ENCODE measurements at places on chromosomes 5 and 9. TPM values are rescaled to one million over a fixed set of nuclear protein-coding genes. Genes with fewer than 3 reads are reported as not detected.

TICAM2 gene
- total RNA-seq, result 5.9 TPM

ELAVL2 gene
- 0.40 TPM for total RNA-seq

ZDHHC11 gene
- 4.9 TPM for total RNA-seq

NR2F1 gene
- 181 TPM for total RNA-seq

STKLD1 gene
- 2.6 TPM for total RNA-seq

PAEP gene
- not detected for total RNA-seq

MYMK gene
- not detected for total RNA-seq

EGR1 gene
- 137 TPM for total RNA-seq

- no peak for DNase-seq
These were observed 10.7 kb downstream of the PRRT1B start for GRCh38 chr9:131555841-131556673.

DNA sequence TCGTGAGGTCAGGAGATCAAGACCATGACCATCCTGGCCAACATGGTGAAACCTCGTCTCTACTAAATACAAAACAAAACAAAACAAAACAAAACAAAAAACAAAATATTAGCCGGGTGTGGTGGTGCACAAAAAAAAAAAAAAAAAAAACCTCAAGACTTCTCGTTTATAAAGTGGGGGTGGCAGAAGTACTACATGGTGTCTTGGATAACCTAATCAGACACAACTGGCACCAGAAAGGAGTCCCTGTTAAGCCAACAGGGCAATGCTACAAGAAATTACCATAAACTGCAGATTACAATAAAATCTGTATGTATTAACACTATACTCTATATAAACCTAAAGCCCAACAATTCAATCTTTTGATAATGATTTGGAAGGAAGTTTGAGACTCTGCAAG, 50.0 kb downstream of the SERINC5 start:
- no peak for DNase-seq

GRCh38 chr9:130610862-130611707, 31.7 kb downstream of the FUBP3 start:
- no peak for DNase-seq

GRCh38 chr9:13186091-13186490, 93.4 kb downstream of the MPDZ start:
- no peak for DNase-seq

DNA sequence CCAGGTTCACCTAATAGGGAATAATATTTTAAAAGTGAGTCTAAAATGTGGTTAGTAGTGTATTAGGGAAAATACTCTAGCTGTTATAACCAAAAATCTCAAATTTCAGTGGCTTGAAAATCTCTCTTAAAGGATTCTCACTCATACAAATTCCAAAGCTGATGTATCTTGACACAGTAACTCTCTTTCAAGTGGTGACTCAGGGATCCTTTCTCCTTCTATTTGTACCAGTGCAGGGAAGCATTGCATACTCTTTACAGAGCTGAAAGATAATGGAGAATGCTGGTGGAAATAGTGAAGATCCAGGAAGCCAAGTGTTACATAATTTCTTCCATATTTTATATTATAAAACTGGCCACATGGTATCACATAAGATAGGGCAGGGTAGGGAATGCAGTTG, 560.2 kb upstream of the CDH9 start:
- no peak for DNase-seq

DNA sequence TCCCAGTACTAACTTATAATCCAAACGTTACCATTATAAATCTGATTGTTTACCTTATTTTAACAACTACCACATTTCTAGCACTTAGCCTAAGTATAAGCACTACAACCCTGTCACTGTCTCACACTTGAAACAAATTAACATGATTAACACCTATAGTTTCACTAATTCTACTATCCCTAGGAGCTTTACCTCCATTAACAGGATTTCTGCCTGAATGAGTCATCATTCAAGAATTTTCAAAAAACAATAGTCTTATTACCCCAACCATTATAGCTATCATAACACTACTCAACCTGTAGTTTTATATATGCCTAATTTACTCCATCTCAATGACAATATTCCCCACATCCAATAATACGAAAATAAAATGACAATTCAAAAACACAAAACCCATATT, 89.6 kb downstream of the INSL6 start:
- no peak for DNase-seq

DNA sequence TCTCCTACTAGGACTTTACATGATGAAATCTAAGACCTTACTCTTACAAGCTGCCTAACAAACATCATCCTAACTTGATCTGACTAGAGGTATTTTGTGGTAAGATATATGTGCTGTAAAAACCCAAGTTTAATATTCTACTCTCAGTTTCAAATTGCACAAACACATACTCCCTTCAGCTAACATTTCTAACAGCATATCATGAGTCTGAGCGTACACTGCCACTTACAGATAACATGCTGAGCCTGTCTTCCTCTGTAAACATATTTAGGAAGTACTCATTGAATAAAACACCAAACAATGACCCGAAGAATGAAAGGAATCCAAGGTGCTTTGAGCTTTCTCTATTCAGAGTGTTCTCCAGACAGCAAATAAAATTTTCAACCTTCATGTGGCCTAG, 7.9 kb upstream of the ESM1 start:
- no peak for DNase-seq

DNA sequence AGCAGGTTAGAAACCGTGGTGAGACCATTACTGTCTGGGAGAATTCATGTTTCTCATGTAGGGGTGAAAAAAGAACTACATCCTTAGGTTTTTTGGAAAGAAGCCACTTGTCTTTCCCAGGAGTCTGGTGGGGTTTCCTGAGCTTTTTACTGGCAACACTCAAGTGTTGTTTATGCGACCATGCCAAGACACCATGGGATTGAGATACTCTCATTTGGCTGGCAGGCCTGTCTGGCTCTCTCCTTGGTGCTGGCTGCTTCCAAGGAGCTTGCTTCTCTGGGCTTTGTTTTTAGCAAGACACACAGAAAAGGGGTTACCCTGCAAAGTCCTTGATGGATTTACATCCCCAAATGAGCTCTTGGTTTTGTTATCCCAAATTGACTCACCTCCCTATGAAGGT, 80.9 kb upstream of the ISL1 start:
- no peak for DNase-seq

DNA sequence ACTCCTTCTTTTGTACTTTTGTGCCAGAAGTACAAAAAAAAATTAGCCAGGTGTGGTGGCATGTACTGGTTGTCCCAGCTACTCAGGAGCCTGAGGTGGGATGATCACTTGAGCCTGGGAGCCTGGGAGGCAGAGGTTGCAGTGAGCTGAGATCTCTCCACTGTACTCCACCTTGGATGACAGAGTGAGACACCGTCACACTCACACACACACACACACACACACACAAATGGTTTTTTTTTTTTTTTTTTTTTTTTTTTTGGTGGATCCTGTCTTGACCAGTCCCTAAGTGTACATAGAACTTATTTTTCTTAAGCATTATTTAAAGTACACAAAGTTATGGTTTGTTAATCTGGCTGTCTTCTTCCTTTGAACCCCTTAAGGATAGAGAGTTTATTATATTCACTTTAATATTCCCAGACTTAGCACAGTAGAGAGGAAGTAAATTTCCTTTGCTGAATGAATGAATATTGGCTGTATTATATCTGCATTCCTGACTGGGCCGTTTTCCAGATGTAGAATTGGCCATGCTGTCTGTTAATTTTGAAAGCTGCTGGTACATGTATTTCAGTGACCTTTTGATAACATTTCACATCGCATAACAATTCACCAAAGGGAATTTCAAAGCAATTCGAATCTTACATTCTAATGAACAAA, 429.0 kb upstream of the ZNF608 start:
- no peak for DNase-seq

DNA sequence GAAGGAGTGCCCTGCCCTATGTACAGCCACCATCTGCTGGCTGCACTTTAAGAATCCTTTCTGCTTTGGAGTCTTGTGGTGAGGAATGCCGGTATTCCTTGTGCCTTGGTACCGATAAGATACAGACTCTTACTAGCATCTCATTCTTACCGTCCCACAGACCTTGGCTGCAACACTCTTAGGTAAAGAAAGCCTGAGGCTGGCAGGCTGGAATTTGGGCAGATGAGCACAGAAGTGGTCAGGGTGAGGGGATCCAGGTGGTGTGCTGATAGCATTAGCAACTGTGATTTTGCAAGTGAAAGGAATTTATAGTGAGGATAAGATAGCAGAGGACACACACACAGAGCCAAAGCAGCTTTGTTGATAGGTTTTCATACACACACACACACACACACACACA, 198.1 kb downstream of the ENC1 start:
- DNase-seq, result no peak

DNA sequence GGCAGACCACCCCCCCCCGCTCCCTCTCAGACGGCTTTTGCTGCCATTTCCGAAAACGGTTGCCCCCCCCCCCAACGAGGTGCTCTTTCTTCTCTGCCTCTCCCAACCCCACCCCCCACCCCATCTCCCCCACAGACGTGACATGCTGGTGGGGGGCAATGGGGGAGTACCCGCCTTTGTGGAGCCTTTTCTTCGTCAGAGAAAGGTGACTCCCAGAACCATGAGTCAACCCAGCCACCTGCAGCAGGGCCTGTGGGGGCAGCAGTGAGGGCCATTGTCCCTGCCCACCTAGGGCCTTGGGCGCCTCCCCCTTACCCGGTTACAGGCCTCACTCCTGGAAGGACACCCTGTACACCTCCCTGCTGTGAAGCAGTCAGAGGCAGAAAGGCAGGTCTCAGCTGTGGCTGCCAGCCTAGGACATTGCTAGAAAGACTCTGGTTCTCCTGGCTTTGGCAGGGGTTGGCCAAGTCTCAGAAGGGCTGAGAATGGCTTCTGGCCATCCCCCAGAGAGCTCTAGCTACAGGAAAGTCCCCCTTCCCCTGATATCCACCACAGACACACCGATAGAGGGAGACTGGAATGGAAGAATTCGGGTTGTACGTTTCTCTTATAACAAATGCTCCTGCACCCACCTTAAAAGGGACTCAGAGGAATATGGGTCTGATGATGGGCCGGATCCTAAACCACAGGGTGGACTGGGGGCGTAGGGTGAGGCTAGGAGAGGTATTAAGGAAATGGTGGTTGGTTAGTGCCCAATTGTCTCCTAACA, 2.2 kb downstream of the DNAJB5 start:
- no peak for DNase-seq

DNA sequence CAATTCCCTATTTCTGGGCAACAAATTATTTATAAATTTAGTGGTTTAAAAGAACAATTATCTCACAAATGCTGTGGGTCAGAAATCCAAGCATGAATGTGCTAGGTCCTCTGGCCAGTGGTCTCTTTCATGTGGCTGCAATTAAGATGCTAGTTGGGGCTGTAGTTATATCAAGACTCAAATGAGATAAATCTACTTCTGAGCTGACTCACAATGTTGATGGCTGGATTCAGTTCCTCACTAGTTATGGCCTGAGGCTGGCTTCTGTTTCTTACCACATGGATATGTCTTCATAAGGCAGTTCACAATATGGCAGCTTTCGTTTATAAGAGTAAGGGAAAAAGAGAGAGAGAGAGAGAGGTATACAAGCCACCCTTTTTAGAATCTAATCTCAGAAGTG, 717.0 kb downstream of the PRELID2 start:
- DNase-seq, result no peak

DNA sequence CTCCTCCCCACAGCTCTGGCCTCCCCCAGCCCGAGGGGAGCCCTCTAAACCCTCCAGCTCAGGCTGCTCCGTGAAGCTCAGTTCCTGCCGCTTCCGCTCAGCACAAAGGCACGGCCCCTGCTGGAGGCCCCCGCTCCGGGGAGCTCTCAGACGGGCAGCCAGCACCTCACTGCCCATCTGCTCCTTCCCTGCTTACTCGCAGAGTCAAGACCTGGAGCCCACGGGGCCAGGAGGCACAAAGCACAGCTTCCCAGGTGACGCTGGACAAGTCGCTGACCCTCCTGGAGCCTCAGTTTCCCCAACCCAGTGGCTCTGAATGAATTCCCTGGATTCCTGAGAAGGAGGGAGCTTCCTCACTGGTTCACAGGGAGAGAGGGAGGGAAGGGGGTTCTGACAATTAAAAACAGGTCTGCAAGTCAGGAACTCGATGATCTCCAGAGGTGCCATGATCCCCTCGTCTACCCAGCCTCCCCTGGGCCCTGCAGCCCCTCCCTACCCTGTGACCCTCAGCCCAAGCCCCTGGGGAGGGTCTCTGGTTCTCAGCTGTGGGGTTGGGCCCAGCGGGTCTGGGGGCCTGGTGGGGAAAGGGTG, 36.2 kb downstream of the VAV2 start:
- no peak for DNase-seq

- DNase-seq, result no peak
These were observed 672.8 kb downstream of the ACTL7B start for GRCh38 chr9:108182950-108183381.

GRCh38 chr5:67090593-67090992, 106.0 kb downstream of the CD180 start:
- DNase-seq, result no peak

- no peak for DNase-seq
These were observed 30.4 kb downstream of the GABBR2 start for GRCh38 chr9:98678244-98678842.

DNA sequence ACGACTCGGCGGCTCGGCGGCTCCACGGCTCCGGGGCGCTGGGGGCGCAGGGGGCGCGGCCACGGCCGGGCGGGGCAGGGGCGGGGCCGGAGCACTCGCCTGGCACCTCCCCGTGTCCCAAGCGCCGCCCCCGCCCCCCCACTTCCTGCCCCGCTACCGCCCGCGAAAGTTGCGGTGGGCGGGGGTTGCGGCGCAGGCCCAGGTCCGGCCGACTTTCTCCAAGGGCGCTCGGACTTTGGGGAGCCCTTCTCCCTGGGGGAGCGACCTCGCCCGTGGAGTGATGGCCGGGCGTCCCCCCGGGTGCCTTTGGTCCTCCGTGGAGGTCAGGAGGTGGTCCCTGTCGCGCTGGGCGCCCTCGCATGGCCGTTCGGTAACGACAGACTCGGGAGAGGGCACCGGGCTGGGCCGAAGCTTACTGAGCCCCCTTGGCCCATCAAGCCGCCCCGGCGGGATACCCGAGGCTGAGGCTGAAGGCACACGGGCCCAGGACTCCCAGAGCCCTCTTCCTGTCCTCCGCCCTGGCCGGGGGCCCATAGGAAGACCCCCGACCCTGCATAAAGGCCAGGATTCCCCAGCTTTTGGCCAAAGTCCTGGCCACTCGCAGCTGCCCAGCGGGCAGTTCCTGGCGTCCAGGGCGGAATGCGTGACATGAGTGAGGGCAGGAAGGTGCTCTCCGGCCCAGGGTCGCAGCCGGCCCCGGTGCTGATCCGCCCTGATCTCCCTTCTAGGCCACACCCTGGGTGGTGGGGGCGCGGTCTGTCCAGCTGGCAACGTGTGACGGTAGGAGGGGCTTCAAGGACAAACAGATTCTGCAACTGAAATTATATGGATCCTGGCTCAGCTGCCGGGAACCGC, 883 bp upstream of the VAV2 start:
- DNase-seq, result peak; percentile 92

- DNase-seq, result no peak
These were observed 50.9 kb upstream of the MACIR start for GRCh38 chr5:103207653-103208052.
